ENCODE measurements at places on chromosomes 7 and 10.

- no peak for DNase-seq
Measured at GRCh38 chr7:129006636-129007414, 48.1 kb downstream of the TNPO3 start.

- DNase-seq = no peak
Measured at GRCh38 chr10:91800182-91800581, 2.0 kb downstream of the TNKS2 start.

DNA sequence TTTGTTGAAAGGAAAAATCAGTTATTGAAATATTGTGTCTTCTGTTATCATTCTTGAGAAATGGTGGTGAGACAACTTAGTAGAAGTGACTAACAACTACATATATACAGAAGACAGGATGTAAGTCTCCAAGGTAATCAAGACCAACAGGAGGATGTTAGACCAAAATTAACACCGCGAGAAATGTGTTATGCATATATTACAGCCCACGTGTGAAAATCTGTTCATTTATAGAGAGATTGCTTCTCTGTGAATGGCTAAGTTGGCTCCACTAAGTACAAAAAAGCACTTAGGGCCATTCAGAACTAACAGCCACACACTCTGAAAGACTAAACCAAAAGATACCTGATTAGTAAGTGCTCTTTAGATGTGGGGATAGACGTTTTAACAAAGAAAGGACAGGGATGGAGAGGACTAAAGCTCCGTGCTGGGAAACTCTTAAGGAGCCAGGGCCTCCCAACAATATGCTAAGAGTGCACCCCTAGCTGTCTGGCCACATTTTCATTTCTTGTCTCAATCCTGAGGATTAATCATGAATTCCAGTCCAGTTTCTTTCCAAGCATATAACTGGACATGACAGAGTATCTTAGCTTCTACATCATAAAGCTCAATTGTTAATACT is 26.5 kb downstream of the HDAC9 start:
- DNase-seq = peak; percentile 13

DNA sequence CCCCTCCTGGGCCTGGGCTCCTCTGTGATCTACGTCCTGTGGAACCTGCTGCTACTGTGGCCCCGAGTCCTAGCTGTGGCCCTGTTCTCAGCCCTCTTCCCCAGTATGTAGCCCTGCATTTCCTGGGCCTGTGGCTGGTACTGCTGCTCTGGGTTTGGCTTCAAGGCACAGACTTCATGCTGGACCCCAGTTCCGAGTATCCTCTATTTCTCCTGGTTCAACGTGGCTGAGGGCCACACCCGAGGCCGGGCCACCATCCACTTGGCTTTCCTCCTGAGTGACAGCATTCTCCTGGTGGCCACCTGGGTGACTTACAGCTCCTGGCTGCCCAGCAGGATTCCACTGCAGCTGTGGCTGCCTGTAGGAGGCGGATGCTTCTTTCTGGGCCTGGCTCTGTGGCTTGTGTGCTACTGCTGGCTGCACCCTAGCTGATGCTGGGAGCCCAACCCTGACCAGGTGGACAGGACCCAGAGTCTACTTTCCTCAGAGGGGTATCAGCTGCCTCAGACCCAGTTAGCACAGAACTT is 37.8 kb upstream of the MMD2 start:
- DNase-seq = no peak

- no peak for DNase-seq
Measured at GRCh38 chr10:88888810-88889445, 8.9 kb downstream of the STAMBPL1 start.

DNA sequence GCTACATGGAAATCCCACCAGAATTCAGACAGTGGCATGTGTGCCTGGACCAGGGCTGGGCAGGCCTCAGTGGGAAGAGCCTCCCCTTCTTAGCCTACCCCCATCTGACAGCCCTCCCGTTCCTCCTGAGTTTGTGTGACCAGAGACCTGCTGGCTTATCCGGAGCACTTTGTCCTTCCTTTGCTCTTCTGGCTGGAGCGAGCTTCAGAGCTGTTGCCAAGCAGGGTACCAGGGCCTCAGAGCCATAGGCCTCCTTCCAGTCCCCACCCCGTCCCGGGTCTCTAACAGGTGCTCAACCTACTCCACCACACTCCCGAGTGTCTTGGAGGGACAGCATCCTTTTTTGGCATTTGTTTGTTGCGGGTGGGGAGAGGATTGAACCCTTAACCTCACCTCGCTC is 26.5 kb upstream of the TRIM8 start:
- no peak for DNase-seq

- no peak for DNase-seq
Measured at GRCh38 chr7:97731736-97732564, at the start of gene TAC1. TAC1 (plus strand) TSS chr7:97732086; CDS start chr7:97732613, 527 bp downstream.

- no peak for DNase-seq
Measured at GRCh38 chr7:130356121-130356875, 11.7 kb downstream of the CPA5 start.

DNA sequence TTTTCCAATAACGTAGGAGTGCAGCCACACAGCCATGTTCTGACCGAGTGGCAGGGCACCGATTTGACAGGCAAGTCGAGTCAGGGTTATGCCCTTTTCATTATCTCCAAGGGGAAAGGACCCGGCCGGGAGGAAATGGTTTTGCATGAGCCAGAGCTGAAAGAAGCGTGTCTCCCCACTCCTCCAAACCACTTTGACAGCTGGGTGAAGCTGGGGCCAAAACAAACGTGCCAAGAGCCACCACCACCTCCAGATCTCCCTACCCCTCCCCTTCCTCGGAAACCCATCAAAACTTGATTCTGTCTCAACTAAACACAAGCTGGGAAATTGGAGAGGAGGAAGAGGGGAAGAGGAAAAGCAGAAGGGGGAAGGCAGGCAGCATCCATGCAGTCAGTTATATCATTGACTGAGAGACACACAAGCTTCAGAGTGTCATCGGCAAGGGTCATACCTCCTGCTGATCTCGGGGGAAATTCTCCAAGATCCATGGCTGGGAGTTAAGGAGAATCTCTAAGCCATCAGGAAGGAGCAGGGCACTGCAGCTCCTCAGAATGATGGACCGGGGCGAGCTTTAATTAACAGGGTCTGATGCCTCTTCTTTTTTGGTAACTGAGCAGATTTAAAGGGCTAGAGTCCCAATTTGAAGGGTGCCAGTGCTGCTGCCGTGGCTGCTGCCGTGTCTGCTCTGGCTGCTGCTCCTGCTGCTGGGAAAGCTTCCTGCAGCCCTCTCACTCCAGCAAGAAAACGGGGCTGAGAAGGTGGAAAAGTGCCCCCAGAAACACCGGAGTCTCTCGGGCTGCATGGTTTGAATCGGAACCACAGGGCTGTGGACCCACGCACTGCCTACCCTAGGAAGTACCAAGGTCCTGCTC is 34.7 kb upstream of the CALN1 start:
- no peak for DNase-seq

GRCh38 chr10:112960151-112960681 is 10.2 kb downstream of the TCF7L2 start:
- no peak for DNase-seq
